ENCODE measurements at places on chromosomes 11 and 22.

GRCh38 chr22:39457198-39457555 lies 365 bp downstream of the MGAT3 start:
- no peak for DNase-seq

DNA sequence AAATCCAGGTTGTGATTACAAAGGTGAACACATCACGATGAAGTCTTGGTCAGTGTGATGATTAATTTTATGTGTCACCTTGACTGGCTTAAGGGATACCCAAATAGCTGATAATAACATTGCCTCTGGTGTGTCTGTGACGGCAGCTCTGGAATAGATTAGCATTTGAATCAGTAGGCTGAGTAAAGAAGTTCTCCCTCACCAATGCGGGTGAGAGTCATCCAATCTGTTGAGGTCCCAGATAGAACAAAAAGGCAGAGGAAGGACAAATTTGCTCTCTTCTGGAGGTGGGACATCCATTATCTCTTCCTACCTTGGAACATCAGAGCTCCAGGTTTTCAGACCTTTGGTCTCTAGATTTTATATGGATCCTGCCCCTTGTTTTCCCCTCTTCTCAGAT lies 856.2 kb upstream of the CCDC90B start:
- no peak for DNase-seq

DNA sequence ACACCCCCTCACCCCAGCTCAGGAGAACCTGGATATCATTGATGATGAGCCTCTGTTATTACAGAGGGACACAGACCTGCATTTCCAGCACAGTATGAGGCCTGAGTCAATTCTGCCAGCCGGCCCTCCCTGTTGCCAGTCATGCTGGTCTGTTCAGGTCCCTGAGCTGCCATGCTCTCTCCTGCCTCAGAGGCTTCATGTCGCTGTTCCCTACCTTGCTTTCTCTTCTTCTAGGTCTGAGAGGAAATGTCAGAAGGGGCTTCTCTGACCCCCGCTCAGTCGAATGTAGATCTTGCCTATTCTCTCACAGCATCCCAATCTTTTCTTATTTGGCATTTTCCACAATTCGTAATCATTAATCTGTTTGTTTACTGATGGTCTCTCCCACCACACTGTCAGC lies 21.8 kb upstream of the ABCC8 start:
- DNase-seq: no peak

GRCh38 chr22:49299821-49300231 lies 527.8 kb downstream of the BRD1 start:
- no peak for DNase-seq

- DNase-seq: no peak
Measured at GRCh38 chr11:28566339-28567089, 458.3 kb downstream of the METTL15 start.

- peak; percentile 63 for DNase-seq
Measured at GRCh38 chr11:64877390-64878222, 815 bp downstream of the EHD1 start.

GRCh38 chr11:9251311-9251710 lies 13.8 kb downstream of the DENND5A start:
- DNase-seq: no peak

DNA sequence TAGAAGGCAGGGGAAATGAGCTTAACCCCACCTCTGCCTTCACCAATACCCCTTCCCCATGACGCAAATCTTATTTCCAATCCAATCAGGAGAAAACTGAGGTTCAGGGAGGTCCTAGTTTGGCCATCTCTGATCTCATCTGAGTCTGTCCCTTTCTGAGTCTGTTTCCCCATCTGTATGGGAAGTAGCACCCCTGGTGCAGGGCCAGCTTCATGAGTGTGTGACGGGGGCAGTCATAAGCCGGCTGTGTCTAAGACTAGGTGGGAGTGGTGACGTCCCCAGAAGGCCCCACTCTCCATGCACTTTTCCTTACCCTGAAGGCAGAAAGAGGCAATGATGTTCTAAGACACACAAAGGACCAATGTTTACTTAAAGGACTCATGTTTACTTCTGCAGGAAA lies 72.3 kb downstream of the MN1 start:
- DNase-seq: no peak

DNA sequence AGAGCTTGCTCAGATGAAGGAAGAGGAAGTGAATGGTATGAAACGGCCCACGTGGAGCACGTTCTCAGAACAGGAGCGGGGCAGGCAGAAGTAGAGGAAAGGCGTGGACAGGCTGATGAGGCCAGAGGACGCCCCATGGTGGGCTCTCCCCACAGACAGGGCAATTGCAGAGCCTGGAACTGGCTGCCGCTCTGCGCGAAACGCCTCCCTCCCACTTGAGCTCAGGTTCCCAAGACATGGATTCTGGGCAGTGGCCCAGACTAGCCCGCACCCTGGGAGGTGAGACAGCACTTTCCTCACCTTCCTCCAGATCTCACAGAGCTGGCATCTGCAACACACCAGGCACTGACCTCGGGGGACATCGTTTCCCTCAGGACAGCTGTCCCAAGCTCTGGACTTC lies 117.6 kb downstream of the PHF21B start:
- DNase-seq: no peak

GRCh38 chr22:23781511-23782183 lies 5.1 kb upstream of the SMARCB1 start:
- no peak for DNase-seq

Measured in activated CD4-positive, alpha-beta T cell treated with anti-CD3 and anti-CD28 coated beads, Interleukin-2, amount 50 U/mL, for 48 hours (primary cell).